Upper lobe of left lung (tissue), 6 donors: ENCODE measurements at places on chromosomes 11 and 22. TPM values are rescaled to one million over a fixed set of nuclear protein-coding genes. Genes with fewer than 3 reads are reported as not detected.

- DNase-seq, result no peak
Measured at GRCh38 chr11:119729581-119729927, 554 bp upstream of the NECTIN1 start.

DNA sequence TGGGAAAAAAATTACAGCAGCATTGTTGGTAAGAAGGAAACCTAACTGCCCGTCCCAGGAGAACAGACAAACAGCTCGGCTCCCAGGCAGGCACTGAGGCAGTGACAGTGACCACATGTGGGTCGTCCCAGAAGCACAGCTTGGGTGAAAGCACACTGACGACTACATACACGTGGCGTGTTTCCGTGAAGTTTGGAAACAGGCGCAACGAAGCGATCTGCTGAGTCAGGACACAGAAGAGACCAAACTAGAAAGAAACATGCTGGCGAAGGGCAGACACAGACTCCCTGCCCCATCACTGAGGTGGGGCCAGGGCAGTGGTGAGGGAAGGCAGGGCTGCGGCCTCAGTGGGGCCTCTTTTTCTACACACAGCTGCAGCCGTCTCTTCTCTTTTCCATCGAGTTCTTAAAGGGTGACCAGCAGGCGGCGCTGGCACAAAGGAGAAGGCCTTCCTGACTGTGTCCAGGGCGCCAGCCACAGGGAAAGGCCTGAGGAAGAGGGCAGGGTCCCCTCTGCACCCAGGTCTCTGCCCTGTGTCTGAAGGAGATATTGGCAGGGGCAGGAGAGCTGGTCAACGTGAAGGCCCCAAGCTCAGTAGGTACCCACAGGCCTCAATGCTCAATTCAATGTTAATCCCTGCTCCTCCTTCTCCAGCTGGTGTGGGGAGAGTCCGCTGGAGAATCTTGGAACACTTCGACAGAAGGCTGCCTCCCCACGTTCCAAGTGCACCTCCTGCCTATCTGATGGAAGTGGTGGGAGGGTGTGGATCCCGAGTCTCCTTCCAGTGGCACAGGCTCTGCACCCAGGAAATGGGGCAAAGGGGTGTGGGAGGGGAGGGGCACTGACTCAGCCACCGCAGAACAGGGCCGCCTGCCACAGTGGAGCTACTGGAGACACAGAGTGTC is 19.9 kb downstream of the CARS1 start:
- peak; percentile 74 for DNase-seq

KRTAP5-1 gene
- total RNA-seq, result not detected

LGALS12 gene
- total RNA-seq, result not detected

MAPK8IP1 gene
- 8.9 TPM for total RNA-seq
